ENCODE measurements at places on chromosomes 1 and 21.

DNA sequence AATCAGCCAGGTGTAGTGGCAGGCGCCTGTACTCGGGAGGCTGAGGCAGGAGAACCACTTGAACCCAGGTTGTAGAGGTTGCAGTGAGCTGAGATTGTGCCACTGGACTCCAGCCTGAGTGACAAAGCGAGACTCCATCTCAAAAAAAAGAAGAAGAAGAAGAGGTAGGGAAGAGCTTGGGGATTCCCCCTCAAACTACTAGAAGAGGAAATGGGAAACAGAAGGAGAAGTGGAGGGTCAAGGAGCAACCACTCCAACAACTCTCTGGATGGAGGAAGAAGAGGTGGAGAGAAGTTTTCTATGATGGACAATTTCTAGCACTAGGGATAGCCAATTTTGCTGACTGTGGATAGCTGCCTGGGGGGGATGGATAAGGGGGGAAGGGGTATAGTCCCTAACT, 14.9 kb upstream of the SLAMF9 start:
- DNase-seq: no peak

DNA sequence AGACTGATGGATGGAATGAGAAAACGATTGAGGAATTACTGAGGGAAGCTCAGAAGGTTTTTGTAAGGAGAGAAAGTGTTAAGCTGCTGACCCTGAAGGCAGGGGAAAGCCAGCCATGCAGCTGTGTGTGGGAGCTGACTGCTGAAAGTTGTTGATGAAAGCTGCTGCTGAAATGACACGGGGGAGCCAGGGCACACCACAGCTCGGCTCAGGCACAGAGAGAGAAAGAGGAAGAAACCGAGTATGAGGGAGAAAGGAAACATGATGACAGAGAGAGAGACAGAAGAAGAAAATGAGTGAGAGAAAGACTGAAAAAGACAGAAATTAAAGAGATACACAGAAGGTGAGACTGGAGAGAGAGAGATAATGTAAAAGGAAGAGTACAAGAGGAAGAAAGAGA, 115.5 kb downstream of the LRRC53 start:
- DNase-seq: no peak

DNA sequence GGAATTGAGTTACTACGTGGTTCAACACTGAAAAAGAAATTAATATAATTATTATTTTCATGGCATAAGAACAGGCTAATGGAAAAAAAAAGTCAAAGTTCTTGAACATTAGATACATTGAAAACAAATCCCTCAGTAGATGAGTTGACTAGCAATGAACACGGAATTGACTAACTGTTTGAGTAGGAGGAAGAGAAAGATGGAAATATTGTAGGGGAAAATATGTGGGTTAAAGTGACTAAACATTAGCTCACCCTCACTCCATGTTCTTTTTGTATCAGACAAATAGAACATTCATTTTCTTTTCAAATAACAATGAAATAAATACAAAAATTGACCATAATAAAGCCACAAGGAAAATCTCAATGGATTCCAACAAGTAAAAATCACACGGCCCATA, 84.3 kb downstream of the KCNK2 start:
- DNase-seq: no peak

DNA sequence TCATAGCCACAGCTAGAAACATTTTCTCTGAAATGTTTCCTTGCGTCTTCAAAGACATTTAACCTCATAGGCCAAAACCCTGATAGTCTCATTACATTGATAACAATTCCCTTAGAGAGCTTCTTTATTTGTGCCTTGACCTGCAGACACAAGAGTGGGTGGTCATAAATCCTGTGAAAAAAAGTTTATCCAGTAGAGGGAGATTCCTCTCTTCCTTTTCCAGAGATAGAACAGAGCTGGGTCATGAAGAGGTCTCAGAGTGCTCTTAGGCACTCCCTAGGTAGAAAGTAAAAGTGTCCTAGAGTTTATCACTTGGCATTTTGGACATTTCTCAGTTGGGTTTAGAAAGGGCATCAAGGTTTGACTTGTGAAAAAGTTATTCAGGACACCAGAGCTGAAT, 426.1 kb downstream of the NUF2 start:
- DNase-seq: no peak

DNA sequence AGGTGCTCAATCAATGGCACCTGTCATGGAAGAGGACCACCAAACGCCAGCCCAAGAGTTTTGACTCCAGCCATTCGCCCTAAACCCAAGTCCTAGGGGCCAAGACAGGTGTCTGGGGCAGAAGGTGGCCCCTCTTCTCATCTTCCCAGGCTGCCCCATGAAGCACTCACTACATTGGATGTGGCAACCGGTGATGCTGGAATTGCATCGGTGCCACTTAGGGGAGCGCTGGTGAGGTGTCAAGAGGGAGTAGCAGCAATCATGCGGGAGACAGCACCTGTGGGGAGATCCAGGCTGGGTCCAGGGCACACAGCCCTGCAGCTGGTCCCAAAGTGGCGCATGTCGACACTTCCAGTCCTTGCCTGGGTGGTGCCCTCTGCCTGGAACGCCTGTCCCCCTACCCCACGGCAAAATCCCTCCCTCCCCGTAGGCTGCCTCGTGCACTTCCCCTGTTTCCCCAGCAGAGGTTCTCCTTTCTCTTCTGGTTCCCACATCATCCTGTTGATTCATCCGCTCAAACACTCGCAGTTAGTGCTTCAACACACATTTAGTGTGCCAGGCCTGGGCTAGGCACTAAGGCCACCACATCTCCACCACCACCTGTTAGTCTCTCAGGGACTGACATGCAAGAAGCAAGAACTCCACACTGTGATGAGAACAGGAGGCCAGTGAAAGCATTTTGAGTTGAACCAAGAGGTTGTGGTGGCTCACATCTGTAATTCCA, 18.5 kb downstream of the PLA2G2D start:
- no peak for DNase-seq

DNA sequence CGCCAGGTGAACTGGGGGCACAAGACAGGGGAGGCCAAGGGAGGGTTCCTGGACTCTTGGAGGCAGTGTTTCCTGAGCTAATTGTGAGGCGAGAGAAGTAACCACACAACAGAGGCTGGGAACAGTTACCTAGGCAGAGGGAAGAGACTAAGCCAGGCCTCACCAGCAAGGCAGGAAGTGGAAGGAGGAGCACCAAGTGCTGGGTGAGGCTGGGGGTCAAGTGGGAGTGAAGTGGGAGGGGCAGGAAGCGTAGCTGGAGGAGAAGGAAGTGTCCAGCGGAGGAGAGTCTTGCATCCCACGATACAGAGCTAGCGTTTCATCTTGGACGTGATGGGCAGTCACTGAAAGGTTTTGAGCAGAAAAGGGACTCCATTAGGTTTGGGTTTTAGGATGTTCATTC, 48.3 kb upstream of the CAPZB start:
- DNase-seq: no peak

- no peak for DNase-seq
These were observed 116.1 kb downstream of the MRPS6 start for GRCh38 chr21:34189506-34189905.
